ENCODE measurements at places on chromosomes 13 and 19.

GRCh38 chr19:15279326-15279904, 47.2 kb upstream of the EPHX3 start:
- DNase-seq: no peak

GRCh38 chr13:84686973-84687372, 804.7 kb upstream of the SLITRK1 start:
- DNase-seq: no peak

DNA sequence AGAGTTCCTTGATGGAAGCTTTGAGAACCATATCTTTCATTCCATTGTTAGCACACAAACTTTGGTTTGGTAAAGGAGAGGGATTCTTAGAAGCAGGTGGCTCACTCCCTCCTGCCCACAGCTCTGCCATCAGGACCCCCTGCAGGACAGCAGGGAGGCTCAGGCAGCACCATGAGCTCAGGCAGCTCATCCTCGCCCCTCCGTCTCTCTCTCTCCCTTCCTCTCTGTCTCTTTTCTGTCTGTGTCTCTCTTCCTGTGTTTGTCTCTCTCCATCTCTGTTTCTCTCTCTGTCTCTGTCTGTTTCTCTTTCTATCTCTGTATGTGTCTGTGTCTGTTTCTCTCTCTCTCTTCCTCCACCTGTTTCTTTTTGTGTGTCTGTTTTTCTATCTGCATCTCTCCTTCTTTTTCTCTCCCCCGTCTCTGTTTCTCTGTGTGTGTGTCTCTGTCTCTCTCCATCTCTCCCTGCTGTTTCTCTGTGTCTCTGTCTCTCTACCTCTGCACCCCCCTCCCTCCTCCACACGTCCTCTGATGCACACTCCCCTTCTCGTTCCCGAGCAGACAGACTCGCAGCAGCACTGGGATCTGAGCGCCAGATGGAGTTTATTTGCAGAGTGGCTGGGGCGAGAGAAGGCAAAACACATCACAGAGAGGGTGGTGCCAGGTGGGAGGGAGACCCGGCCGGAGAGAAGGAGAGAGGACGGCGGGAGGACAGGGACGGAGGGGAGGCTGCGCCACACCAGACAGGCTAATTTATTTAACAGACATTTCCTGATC, 8.7 kb downstream of the SBK2 start:
- no peak for DNase-seq

DNA sequence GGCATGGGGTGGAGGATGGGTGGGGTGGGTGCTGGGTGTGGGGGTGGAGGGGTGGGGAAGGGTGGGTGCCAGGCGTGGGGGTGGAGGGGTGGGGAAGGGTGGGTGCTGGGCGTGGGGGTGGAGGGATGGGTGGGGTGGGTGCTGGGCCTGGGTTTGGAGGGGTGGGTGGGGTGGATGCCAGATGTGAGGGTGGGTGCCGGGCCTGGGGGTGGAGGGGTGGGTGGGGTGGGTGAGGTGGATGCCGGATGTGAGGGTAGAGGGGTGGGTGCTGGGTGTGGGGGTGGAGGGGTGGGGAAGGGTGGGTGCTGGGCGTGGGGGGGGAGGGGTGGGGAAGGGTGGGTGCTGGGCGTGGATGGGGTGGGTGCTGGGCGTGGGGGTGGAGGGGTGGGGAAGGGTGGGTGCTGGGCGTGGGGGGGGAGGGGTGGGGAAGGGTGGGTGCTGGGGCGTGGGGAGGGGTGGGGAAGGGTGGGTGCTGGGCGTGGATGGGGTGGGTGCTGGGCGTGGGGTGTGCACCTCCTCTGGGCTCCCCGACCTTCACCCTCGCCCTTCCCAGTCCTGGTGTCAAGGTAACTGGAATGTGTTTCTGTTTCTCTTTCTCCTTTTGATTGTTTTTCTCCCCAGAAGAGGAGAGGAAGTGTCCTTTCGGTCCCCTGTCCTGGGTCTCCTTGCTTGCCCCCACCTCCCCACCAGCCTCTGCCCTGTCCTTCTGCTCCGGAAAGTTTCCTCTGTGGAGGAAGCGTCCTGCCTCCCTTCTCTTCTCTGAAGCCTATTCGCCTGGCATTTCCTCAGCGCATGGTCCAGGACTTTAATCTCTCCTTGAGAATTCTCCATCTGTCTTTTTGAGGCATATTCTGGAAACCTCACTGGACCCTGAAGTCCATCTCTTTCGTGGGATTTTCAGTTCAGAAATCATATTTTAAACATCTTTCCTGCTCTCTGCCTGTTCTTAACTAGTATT, 22.9 kb upstream of the CFAP97D2 start:
- no peak for DNase-seq

DNA sequence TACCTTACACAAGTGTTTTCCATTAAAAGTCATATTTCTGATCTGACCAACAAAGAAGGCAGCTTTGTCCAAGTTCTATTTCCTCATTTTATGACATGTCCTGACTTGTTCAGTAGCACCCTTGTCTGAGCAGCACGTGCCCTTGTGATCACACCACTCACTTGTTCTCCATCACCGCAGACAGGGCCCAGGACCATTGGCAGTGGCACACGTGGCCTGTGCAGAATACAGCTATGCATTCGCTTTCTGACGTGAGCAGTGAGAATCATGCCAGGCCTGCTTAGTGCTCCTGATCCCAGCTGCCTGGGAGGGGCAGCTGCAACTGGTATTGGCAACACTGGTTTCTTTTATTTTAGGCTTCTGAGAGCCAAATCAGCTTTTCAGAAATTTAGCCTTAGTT, 134.2 kb downstream of the FRY start:
- no peak for DNase-seq

DNA sequence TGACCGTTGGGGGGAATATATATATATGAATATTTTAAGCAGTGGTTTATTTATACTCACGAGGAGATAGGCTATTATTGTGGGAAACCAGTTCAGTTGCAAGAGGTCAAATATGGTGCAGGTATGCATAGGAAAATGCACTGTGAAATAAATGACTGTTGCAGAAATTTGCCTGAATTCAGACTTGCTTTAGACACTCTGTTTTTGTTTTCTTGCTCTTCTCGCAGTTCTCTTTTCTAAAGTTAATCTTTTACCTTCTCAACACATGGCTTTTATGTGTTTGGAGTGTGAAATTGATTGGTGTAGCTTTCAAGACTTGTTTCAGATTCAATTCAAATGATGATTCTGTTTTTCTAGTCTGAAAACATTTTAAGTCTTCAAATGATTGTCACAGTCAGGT, 109.7 kb downstream of the LRCH1 start:
- no peak for DNase-seq

- DNase-seq: no peak
Observed at GRCh38 chr19:53190253-53190652, 2.9 kb downstream of the ZNF665 start.

DNA sequence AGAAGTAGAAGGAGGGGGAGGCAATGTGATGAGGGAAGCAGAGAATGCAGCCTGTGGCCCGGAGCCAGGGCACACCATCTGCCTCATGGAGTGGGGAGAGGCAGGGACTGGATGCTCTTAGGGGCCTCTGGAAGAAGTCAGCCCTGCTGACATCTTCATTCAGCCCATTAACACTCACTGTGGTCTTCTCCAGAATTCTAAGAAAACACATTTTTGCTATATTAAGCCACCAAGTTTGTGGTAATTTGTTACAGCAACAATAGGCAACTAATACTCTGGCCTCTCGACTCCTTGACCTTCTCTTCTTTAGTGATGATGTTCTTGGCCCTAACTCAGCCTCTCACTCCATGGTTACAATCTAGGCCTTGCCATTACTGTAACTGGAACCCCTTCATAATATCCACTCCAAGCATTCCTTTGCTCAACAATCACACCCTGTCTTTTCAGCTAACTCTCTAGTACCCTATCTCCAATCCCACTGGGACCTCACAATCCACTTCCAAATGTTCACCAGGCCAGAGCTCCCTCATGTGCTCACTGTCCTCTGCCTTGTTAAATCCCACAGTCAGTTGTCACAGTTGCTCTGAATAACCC, 98.5 kb downstream of the MIPEP start:
- no peak for DNase-seq

DNA sequence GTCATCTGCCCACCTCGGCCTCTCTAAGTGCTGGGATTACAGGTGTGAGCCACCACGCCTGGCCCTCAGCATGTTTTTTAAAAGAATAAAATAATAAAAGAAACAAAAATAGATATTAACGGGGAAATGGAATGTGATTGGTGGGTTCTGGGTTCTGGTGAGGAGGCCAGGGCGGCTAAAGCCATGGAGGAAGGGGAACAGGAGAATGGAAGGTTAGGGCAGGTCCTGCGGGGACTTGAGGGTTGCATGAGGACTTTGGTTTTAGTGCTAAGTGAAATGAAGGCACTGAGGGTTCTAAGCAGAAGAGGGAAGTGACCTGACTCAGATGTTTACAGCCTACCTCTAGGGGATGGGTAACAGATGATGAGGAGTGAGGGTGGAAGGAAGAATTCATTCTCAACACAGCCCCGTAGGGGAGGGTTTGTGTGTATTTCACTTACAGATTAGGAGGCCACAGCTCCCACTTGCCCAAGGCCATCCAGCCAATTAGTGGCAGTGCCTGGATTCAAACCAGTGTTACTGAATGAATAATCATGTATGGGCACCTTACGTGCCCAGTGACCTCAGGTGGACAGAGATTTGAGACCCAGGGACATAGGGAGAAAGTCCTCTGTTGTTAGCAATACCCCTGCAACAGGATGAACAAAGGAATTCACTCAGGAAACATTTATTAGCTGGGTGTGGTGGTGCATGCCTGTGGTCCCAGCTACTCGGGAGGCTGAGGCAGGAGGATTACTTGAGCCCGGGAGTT, 6.7 kb upstream of the MRPL4 start:
- no peak for DNase-seq

- no peak for DNase-seq
Observed at GRCh38 chr13:112652512-112653070, 37.2 kb upstream of the ATP11A start.

DNA sequence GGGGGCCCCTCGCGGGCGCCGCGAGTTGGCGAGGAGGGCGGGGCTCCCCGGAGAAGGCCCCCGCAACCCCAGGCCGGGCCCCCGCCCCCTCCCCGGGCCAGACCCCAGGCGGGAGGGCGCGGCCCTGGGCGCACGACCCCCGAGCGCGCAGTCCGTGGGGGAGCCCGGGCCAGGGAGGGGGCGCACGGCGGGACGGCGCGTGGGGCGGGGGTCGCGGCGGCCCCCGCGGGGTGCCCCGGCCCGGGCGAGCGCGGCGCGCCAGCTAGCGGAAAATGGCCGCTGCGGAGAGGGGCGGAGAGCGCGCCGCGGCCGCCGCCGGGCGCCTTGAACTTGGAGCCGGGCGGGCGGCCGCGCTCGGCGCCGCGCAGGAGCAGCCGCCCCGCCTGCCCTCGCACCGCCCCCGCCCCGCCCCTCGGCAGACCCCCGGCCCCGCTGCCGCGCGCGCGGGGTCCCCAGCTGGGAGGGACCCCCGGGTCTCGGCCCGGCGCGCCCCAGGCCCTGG, 6.4 kb upstream of the NFIC start:
- DNase-seq: peak; percentile 56

DNA sequence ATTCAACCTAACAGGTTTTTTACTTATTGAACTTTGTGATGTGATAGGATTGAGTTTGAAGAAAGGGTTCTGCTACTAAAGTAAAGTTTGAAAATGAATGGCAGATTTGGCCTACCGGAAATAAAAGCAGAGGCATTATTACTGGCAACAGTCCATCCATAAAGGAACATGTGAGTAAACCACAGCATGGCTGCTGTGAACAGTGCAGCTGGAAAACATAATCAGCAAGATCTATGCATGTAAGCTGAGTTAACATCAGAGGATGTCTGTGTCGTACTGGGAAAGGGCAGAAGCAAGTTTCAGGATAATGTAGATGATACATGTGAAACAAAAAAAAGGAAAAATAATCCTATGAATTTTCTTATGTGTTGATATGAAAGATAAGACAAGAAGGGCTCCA, 87.6 kb downstream of the CYSLTR2 start:
- no peak for DNase-seq

GRCh38 chr13:108120302-108120701, 95.0 kb downstream of the LIG4 start:
- DNase-seq: no peak

GRCh38 chr19:5024282-5024681, 55.4 kb downstream of the KDM4B start:
- no peak for DNase-seq

- no peak for DNase-seq
Observed at GRCh38 chr13:23701636-23702035, 131.4 kb downstream of the TNFRSF19 start.

DNA sequence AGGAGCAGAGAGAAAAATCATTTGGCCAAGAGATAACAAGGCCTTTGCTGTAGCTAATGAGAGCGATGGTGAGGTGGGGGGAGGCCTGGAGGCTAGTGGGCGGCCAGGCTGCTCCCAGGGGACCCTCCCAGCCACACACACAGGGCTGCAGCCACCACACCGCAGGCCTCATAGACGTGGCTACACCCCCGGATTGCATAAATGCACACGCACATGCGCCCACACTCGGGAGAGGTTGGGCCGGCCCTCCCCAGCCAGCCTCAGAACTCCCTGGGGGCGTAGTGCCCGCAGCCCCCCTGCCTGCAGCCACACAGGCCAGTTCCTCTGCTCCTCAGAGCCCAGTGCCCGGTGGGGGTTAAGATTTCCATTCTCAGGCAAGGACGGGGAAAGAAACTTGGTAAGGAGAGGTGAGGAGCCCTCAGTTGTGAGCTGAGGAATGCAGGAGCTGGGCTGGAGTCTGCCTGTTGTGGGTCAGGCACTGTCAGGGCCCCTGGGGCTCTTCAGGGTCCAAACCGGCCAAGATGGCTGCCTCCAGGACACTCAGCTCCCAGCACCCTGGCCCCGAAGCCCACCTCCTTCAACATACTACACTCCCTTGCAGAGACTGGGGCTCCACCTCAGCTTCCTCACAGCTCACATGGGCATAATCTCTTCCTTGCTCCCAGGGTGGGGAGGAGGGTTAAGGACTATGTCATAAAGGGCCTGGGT, 8.0 kb downstream of the PTH2 start:
- DNase-seq: peak; percentile 20

DNA sequence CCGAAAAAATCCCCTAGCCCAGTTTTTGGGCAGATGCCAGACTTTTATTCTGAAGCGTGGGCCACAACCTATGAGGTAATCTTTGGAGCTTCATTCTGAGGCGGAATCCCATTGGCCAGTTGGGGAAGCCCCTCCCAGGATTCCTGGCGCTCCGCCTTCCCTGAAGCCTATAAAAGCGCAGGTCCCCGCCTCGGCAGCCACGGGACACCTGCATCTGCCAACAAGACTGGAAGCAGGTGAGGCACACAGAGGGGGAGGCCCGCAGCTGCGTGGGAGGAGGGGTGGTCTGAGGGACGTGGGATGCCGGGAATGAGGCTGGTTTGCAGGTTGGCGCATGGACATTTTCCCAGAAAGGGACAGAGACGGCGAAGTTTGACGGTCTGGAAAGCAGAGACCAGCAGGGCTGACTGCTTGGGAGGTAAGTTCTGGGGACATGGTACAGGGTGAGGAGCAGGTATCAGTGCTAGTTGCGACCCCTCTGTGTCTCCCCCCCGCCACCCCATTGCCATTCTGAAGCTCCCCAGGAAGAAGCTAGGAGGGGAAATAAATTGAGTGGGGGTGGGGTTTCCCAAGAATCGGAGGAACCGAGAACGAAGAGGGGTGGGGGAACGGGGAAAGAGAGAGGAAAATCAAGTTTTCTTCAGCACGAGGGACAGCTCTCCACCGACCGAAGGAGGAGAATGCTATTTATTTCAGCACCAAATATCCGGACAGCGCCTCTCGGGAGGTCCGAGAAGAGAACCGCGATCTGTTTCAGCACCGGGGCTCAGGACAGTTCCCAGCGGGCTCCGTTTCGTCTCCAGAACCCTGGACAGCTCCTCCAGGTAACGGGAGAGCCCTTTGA, 22.4 kb upstream of the FEM1A start:
- peak; percentile 64 for DNase-seq
